ENCODE measurements at places on chromosomes 7 and 10.
A peak's percentile ranks its signal among the peaks of the same experiment; 100 is the strongest.

- no peak for DNase-seq
Observed at GRCh38 chr7:22173685-22174573, 183.0 kb downstream of the RAPGEF5 start.

DNA sequence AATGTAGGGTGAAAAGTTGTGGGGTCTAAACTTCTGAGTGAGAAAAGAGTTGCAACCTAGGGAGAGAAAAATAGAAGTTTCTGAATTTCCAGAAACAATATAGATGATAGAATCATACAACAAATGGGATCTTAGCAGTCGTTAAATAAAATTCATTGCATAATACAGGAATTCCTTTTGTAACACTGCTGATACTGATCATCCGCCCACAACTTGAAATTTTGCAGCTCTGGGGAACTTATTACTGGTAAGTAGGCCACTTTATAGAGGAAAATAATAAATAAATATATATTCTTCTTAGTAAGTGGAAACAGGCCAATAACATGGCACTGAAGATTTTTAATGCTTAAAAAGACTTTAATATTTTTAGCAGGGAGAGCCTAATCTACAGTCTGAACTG, 81.9 kb upstream of the SMIM30 start:
- peak; percentile 33 for DNase-seq

- DNase-seq, result no peak
Observed at GRCh38 chr7:47953822-47954221, 5.6 kb upstream of the PKD1L1 start.

DNA sequence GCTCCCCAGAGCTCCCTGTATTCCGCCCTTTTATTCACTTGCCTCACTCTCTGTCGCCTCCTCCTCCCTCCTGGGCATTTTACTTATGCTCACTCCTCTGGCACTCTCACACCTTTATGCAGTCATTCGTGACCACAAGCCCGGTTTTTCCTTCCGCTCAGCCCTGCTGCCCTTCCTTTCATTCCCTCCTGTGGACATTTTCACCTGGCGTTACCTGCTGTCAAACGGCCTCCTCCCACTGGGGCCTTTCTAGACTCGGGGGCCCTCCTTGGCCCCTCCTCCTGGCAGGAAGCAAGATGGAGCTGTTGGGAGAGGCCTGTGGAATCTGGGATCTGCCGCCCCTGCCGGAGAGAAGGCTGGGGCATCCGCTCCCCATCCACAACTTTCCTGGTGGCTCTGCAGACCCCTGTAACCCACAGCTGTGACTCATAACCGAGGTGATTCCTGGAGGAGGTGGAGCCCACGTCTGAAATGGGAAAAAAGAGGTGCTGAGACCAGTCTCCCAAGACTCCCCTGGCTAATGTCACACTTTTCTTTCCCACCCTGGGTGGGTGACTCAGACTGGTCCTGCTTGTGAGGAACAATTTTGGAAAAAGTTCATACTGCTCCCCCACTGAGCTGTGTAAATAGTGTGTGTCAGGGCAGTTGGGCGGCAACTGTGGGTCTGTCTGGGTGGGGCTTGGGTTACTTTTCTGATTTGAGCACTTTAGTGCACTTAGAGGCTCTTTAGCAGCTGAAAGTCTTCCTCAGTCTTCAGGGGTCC, 1.2 kb downstream of the VCL start:
- peak; percentile 55 for DNase-seq

DNA sequence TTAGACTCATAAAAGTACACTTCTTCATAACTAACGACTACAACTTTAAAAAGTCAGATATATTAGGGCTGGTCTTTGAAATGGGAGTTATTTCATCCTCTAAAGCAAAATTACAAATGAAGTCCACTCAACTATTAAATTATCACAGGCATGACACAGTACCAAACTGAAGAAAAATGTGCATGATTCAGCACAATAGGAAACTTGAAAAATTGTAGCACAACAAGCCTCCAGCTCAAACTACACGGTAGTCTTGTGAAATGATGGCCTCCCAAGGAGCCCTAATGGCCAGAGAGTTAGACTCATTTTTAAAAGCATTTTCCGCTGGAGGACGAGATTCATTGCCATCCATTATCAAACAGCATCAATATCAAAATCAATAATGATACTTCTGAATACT, 76.4 kb downstream of the MAGI2 start:
- DNase-seq, result peak; percentile 83

- DNase-seq, result no peak
Observed at GRCh38 chr10:6956562-6956961, 376.5 kb upstream of the PRKCQ start.

- no peak for DNase-seq
Observed at GRCh38 chr7:157037635-157038034, 27.2 kb upstream of the MNX1 start.

DNA sequence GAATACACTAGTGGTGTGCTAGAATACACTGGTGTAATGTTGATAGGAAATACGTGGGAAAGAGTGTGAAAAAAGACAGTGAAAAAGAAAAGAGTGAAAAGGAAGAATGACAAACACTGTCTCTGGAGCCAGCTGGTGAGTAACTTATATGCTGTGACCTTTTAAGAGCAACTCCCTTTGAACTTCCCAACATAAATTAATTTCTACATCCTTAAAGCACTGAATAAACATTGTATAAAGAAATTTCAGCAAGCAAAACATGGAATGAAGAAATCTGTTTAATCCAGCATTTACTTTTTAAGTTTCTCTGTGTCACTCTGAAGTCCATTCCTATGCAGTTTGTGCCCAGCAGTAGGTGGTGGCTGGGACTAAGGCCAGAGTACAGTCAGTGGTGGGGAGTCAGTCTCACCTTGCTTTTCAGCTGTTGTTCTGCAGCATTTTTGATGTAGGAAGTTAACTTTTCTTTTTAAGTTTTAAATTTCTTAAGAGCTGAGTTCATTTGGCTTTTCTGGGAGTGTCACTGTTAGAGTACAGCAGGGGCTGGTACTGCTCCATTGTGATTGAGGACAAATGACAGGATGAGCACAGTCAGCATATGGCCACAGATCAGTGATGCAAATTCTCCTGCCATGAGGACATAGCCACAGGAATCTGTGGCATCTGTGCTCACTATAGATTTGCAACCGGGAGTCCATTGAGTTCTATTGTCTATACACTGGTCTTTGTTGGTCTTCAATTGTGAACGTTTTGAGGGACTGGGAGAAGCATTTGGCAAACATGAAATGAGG, 321.8 kb downstream of the ZNF248 start:
- no peak for DNase-seq

GRCh38 chr7:140417456-140418155, 13.7 kb downstream of the RAB19 start:
- no peak for DNase-seq

DNA sequence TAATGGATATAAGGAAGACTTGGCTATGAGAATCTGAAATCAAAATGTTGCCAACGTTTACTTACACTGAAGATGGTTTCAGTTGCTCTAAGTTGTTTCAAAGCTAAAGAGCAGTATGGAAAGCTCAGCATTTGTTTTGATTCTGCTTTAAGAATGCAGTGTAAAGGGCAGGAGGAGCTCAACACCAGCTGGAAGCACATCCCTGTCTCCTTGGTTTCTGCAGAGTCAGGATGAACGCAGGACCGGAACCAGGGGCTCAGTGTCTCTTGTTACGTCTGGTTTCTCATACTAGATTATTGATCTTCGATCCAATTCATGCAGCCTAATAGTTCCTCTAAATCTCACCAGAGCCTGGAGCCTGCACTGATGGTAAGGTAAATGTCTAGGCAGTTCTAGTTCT, 24.1 kb downstream of the ZRANB1 start:
- DNase-seq, result peak; percentile 46

DNA sequence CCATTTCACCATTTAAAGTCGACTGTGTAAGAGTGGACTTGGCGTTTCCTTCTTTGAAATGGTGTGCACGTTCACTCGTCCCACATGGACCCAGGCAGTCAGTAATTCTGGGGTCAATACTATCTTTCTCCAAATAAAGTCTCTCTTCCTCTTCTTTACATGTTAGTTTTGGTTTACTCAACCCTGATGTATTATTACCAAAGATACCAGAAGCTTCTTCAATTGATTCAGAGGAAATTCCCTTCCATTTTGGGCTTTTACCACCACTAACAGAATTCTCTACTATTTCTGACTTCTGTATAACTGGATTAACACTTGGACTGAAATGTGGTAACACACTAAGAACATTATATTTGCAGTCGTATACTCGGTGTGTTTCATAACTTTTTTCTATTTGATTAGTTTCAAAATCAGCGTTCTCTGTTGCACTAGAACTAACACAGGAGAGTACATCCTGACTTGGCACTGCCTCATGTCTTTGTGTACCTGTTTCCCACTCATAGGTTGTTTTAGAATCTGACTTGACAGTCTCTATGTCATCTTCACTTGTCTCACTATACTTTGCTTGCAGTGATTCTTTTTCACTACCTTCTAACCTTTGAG, 60.8 kb downstream of the LARP4B start:
- DNase-seq, result no peak
